ENCODE measurements at places on chromosomes 2 and 18.

- no peak for DNase-seq
Observed at GRCh38 chr2:149084924-149085795, 46.7 kb downstream of the LYPD6B start.

DNA sequence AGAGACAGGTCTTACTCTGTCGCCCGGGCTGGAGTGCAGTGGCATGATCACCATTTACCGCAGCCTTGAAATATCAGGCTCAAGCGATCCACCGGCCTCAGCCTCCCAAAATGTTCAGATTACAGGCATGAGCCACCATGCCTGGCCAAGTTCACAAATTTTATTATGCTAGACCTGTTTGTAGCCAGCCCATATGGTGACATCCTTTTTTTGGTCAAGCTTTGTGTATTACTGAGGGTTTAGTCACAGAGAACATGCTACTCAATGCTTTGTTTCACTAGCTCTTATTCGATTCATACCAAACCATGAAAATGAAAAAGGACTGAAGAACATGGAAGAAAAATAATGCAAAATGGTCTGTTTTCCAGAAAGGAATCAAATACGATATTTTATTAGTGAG is 41.4 kb downstream of the DGKD start:
- DNase-seq = no peak

GRCh38 chr2:84283506-84283905 is 175.6 kb downstream of the SUCLG1 start:
- no peak for DNase-seq

- DNase-seq = no peak
Observed at GRCh38 chr2:529852-530251, 147.4 kb downstream of the TMEM18 start.

- no peak for DNase-seq
Observed at GRCh38 chr2:133204421-133204820, 363.8 kb downstream of the NCKAP5 start.

GRCh38 chr2:218217360-218218267 is 625 bp downstream of the ARPC2 start:
- DNase-seq = no peak

DNA sequence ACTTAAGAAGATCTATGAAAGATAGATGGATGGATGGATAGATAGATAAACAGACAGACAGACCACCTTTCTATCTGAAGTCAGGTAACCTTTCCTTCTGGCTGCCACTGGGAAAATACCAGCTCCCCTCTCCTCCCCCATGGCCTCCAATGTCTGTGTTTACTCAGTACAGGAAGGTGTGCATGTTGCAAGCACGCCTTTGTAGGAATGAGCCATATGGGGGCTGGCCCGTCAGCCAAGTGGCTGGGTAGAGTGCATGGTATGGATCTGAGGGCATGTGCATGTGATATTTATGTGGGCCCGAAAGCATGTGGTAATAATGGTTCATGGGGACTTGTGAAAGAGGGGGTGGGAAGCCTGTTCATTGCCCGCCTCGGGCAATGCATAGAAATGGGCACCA is 109.2 kb upstream of the FZD7 start:
- DNase-seq = no peak

DNA sequence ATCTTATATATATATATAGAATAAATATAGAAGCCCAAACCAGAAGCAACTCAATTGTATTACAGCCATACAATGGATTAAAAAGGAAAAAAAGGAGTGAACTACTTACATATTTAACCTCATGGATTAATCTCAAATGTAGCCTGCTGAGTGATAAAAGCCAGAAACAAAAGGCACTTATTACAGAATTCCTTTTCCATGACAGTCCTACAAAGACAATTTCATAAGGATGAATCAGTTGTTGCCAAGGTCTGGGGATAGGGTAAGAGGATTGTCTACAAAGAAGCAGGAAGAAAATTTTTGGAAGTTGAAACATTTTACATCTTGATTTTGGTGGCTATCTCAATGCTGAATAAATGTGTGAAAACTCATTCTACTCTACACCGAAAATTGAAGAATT is 103.9 kb upstream of the DCC start:
- DNase-seq = no peak

DNA sequence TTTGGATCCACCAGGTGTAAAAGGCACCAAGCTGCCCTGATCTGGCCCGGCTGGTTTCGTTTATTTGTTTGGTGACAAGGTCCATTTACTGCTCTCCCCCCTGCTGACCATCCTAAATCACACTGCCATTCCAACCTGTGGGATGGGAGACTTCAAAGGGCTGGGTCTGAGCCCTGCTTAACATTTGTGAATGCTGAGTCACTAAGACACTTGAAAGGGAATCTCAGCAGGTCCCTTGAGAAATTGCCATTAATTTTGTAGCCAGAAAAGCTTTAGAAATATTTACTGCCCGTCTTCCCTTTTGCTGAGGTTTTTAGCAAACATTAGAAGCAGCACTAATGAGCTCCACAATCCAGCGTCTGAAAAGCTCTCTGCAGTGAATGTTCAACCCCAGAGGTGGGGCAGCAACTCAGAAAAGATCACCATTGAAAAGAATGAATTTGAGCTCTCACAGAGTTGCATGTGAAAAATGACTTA is 133.8 kb downstream of the ARL4C start:
- DNase-seq = peak; percentile 72

- no peak for DNase-seq
Observed at GRCh38 chr2:149175956-149176355, 137.5 kb downstream of the LYPD6B start.

DNA sequence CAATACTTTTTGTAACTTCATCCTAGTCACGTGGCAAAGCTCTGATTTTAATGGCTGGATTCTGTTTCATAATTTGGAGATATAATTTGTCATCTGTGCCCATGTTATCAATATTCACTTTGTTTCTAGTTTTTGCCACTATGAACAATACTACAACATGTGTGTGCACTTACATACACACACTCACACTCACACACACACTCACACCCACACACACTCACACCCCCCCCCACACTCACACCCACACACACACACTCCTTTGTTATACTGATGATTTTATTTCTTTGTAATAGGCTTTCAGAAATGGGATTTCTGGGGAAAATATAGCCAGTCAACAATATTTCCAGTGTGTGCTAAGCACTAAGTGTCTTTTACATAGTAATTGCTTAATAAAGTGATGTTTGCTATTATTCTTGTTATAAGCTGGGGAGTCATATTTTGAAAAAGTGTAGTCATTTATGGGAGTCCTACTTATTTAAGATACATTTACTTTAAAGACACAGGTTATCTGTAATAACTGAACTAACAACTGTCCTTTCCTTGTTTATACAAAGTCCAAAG is 22.8 kb upstream of the ROCK2 start:
- DNase-seq = no peak

- no peak for DNase-seq
Observed at GRCh38 chr2:147850838-147851237, 6.0 kb downstream of the ACVR2A start.

GRCh38 chr2:229022071-229022470 is 249.0 kb downstream of the PID1 start:
- DNase-seq = no peak

- DNase-seq = no peak
Observed at GRCh38 chr2:12317814-12318426, 398.8 kb upstream of the TRIB2 start.

All from left renal pelvis (tissue), 4 donors.